ENCODE measurements at places on chromosomes 3 and 15. TPM values are rescaled to one million over a fixed set of nuclear protein-coding genes. Genes with fewer than 3 reads are reported as not detected.

Gene MYD88
- 35.1 TPM for total RNA-seq

Gene SPTSSB
- not detected for total RNA-seq

Gene DCBLD2
- total RNA-seq: 77.3 TPM

- no peak overlapping the region for H3K27ac ChIP-seq
- peaks cover 14% of the 10 kb centered on the region for H3K4me1 ChIP-seq
- H3K27me3 ChIP-seq: no peaks in the 10 kb centered on the region
- H3K36me3 ChIP-seq: no peaks in the 10 kb centered on the region
- no peak overlapping the region for H3K4me3 ChIP-seq
- no peak for DNase-seq
These were observed 12.8 kb downstream of the USP3 start for GRCh38 chr15:63517202-63517601.

DNA sequence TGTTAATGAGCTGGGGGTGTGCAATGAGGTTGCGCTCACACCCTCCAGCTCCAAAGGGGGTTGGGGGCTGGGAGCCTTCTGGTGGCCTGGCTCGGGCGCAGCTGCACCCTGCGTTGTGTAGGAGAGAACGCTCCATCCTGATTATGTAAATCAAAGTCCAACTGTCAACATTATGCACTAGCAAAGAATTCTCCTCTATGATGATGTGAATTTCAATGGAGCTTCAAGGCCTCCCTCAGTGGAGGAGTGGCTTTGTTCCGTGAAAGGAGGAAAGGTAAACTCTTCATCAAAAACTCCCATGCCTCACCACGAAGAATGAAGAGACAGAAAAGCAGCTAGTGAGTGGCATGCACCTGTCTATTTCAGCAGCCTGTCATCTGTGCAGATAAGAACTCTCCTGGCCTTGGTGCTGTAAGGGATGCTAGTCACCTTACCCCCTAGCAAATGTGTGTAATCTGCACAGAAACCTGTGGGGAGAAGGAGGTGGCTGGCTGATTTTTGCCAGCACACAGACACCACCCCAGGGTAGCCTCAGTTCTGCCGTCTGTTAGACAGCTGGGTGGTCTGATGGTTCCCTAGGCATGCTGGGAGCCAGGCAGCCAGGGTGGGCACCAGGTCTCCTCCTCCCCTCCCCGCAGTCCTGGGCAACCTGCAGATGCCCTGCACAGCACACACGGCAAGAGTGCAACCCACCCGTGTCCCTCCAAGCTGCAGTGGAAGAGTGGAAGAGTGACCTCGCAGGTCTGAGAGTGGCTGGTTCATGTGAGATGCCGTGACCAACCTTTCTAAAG, 47.0 kb upstream of the TRPM1 start:
- no peaks in the 10 kb centered on the region for H3K4me1 ChIP-seq
- H3K27ac ChIP-seq: no peak overlapping the region
- no peaks in the 10 kb centered on the region for H3K36me3 ChIP-seq
- H3K4me3 ChIP-seq: no peak overlapping the region

GRCh38 chr3:8525893-8526292, 24.3 kb downstream of the LMCD1 start:
- no peaks in the 10 kb centered on the region for H3K27me3 ChIP-seq
- H3K4me3 ChIP-seq: no peak overlapping the region
- no peak for DNase-seq
- peaks cover 23% of the 10 kb centered on the region for H3K4me1 ChIP-seq
- H3K36me3 ChIP-seq: no peaks in the 10 kb centered on the region

GRCh38 chr3:197520311-197521276, 35.2 kb downstream of the BDH1 start:
- no peaks in the 10 kb centered on the region for H3K36me3 ChIP-seq
- H3K27me3 ChIP-seq: no peaks in the 10 kb centered on the region
- no peak for DNase-seq
- peaks cover 12% of the 10 kb centered on the region for H3K4me1 ChIP-seq
